ENCODE measurements at places on chromosomes 2 and 18.
A peak's percentile ranks its signal among the peaks of the same experiment; 100 is the strongest.

DNA sequence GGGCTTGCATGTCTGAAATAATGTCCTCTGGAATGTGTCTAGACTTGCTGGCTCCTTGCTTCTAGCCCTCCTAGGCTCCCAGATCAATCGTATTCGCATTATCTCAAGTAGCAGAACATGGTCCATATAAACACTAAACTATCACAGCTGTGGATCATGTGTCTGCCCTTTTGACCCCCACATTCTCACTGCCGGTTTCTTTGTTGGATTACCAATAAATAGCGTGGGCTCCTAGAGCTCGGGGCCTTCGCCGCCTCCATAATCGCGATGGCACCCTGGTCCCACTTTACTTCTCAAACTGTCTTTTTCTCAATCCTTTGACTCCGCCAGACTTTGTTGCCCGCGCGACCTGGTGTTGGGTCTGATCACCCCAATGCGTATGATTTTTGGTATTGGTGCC, 6.3 kb upstream of the SCYGR8 start:
- no peak for DNase-seq

DNA sequence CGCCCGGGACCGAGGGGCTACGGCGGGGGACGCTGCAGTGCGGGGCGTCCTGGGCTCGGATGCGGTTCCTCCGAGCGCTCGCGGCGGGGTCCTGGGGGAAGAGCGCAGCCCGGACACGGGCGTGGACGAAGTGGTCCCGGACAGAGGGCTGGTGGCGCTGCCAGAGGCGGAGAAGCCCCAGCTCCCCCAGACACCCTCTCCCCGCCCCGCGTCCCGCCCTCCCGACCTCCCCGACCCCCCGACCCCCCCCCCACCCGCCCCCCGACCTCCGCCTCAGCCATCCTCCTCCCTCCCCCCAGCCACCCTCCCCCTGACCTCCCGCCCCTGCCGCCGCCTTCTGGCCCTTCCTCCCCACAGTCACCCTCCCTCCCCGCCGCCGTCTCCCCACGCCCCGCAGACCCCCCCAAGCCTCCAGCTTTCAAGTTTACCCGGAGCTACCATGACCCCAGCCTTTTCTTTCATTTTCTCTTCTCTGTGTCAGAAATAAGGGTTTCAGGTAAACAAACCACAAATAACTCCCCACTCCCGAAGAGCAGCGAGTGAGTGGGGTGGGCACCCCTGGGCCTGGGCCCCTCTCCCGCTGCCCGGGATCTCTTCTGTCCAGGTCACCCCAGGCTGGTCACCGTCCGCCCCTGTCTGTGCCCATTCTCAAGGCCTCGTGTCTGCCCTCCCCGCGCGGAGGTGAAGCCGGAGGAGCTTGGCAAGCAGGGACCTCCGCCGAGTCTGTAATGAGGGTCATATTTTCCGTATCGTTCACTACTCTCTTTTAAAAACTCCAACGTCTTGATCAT, 5.1 kb downstream of the NFATC1 start:
- DNase-seq = no peak

DNA sequence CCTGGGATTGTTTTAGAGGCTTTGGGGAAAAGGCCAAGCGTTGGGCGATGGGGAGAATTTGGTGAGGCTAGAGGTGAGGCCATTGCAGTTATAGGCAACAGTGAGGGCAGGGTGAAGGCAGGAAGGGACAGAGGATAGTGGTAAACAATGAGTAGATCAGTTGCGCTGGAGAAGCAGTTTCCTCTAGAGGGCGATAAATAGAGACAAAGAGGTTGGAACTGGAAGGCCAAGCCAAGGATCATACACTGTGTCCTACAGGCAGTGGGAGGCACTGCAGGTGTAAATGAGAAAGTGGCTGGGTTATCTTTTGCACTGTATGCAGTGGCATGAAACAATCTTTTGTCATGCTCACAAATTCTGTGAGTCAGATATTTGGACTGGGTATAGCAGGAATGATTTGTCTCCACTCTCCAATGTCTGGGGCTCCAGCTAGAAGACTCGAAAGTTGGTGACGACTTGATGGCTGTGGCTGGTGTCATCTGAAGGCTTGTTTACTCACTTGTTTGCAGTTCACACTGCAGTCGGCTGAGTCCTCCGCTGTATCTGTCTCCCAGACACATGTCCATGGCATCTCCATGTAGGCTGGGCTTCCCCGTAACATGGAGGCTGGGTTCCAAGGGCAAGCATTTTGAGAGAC, 82.1 kb downstream of the TNP1 start:
- DNase-seq = peak; percentile 82

- DNase-seq = peak; percentile 7
Measured at GRCh38 chr2:223093436-223094241, 41.6 kb downstream of the KCNE4 start.

DNA sequence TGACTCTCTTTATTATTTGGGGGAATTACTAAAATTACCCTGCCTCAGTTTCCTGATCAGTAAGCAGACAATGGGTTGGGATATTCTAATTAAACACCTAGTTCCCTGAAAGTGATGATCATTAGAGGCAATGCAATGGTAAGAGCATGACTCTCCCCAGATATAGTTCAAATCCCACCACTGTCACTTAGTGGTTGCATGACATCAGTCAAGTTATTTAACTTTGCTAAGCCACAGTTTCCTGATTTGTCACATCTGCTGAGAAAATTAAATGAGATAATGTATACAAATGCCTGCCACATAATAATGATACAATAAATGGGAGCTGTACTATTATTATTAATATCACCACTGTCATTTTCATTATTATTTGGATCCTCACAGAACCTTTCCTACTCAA, 29.9 kb downstream of the ZEB2 start:
- no peak for DNase-seq

- no peak for DNase-seq
Measured at GRCh38 chr2:129004485-129004884, 685.8 kb upstream of the HS6ST1 start.

GRCh38 chr2:85737481-85737880, 16.3 kb upstream of the ATOH8 start:
- no peak for DNase-seq

DNA sequence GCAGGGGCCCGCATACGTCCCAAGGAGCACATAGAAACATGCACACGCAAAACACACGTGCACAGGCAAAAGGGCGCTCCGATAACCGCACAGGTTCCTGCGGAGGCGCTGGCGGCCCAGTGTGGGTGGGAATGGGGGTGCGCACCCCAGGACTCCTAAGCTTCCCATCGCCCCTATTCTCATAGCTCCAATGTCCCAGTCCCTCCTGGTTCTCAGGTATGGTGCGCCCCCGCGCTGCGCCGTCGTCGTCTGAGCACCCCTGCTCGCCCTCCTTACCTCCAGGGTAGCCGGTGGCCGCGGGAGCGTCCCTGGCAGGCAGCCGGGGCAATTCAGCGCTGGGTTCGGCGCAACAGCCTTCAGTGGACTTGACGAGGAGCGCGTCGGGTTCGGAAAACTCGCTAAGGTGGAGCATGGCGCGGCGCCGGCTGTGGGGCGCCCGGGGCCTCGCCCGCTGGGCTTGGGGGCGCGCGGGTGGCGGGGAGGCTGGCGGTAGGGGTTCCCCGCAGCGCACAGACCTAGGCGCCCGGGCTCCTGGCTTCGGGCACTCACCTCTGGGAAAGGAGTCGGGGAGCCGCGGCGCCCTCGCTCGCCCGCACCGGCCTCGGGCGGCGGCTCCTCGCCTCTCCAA, 328 bp downstream of the EGR4 start:
- peak; percentile 46 for DNase-seq

GRCh38 chr2:69689466-69689865, 45.9 kb upstream of the AAK1 start:
- no peak for DNase-seq

DNA sequence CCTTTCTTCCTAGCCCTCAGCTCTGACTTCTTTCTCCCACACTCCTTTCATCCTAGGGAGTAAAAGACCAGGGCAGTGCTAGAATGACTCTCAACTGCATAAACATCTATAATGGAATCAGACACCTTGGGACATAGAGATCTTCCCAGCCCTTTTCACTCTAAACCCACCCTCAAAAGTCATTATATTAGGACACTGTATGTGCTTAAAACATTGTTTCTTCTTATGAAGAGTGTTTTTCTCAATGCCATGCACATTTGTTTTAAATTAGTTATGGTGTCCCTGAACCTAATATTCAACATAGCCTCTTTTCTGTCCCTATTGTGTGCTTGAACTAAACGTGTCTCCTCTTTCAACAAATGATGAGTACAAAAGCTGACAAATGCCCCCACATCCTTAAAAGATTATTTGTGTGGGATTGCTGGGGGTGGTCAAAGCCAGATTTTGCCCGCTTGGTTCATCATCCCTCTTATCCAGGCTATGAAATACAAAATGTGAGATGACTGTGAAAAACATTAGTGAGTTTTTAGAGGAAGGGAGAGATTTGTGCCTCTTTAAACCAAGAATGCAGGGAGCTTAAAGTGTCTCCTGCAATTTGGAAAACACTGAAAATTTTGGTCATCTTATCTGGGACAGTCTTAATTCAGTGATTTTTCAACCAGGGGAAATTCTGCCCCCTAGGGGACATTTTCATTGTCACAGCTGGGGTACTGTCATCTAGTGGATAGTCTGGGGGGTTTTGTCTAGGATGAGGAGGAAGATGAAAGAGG, 29.0 kb downstream of the SERPINB5 start:
- peak; percentile 2 for DNase-seq

DNA sequence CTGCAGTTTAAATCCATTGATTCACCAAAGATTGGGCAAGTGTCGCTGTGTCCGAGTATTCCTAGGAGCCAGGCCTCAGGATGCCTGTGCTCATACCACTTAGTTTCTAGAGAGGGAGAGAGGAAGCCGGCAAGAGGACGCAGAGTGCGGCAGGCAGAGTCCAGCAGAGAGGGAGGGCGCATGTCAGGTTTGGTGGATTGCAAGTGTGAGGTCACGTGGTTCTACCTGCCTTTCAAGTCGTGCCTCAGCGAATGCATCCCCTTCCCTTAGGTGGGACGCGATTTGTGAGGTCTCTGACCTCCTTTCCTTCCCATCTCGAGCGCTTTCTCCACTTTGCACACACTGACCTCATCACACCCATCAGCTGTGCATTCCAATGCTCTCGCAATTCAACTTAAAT, 188.1 kb downstream of the TMEM18 start:
- no peak for DNase-seq

DNA sequence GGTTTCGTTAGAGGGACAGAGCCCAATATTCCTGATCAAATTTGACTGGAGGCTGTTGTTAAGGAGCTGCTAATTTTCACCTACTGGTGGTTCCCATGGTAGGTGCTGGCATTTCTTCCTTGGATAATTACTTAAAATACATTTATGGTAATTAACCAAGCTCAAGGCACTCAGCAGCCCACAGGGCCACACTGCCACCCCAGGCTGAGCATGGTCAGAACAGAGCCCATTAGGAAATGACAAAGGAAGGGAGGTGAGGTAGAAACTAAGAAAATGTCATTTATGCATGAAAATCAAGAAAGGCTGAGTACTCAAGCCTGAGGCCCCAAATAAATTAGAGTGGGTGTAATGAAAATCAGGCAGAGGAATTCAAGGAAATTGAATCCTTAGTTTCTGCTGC, 510.2 kb upstream of the GYPC start:
- no peak for DNase-seq

DNA sequence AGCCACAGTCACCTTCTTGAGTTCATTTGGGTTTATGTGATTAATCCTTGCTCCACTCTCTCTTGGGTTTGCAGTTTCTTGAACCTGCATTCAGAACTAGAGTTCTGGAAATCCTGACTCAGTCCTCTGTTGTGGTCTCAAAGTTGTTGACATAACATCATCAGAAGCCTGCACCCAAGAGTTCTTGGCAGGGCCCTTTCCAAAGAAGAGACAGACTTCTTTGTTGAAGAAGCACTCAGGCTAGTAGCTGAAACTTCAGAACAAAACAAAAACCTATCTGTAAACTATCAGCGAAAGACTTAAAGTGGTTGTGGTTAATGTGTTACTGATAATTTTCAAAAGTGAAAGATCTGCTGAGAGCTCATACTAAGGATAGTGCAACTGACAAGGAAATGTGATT, 120.8 kb downstream of the FAM168B start:
- peak; percentile 9 for DNase-seq

DNA sequence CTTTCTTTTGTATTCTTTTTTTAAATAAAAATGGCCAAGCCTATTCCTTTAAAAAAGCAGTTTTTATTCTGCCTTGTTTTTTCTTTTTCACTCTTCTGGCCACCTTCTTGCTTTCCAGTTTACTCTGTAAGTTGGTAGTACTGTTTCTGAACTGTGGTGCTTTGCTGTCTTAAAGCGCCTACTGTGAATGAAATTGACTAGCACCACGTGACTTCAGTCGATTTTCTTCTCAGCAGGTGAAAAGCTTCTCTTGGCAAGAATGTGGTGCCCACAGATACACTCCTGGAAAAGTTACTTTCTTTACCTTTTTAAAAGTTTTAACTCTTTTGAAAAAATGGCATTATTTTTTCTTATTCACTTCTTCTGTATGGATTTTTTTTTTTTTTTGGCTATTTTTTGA, 32.4 kb downstream of the DYNC1I2 start:
- DNase-seq = no peak

- no peak for DNase-seq
Measured at GRCh38 chr2:197717863-197718262, 12.7 kb downstream of the MARS2 start.
